NCI-H446 treated with DMSO at 0.1 percent for 48 hours (cell line): ENCODE measurements at places on chromosomes 3 and 15.
A peak's percentile ranks its signal among the peaks of the same experiment; 100 is the strongest.

GRCh38 chr3:191761906-191762305, 300.9 kb downstream of the PYDC2 start:
- DNase-seq: peak; percentile 39

GRCh38 chr3:187594272-187594671, 75.9 kb downstream of the SST start:
- DNase-seq: no peak

- no peak for DNase-seq
Observed at GRCh38 chr3:44323341-44323955, 15.1 kb upstream of the TCAIM start.

- no peak for DNase-seq
Observed at GRCh38 chr3:44571024-44571423, 13.7 kb upstream of the ZNF660 start.

- no peak for DNase-seq
Observed at GRCh38 chr3:148230473-148230872, 467.2 kb upstream of the AGTR1 start.

DNA sequence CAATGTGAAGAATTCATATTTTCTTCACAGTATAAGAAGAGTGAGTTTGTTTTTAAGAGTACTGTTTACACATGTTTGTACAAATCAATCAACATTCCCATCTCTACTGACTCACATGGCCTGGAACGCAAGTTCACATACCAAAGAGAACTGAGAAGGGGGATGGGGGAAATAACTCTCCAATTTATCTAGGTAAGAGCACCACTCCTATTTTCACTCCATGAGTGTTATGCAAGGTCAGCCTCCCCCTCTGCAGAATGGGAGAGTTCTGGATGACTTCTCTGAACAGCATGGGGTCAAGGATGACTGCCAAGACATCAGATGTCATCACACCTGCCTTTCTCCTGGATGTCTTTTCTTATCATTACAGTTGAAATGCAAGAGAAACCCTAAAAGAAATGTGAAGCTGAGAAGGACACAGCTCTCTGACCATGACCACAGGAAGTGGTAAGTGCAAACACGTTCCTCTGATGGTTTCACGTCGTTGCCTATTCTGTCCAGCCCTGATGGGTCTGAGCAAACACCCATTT, 95.2 kb downstream of the SEMA6D start:
- no peak for DNase-seq

DNA sequence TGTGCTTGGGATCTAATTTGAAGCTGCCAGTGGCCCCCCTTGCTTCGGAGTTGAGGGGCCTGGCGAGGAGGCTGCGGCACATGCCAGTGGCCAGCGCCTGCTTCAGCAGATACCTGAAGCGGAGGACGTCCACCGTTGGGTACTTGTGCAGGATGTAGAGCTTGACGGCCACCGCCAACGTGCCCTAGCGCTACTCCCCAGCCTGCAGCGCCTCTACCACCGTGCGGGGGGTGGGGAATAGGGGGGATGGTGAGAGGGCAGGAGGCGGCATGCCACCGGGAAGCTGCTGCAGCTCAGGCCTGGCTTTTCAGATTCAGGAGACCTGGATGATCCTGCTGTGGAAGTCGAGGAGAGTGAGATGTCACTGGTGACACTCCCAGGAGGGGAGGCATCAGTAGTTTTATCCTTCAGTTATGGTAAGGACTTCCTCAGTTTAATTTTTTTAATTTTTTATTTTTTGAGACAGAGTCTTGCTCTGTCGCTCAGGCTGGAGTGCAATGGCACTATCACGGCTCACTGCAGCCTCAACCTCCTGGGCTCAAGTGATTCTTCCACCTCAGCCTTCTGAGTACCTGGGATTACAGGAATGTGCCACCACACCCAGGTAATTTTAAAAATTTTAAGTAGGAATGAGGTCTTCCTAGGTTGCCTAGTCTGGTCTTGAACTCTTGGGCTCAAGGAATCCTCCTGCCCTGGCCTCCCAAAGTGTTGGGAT, 150.6 kb upstream of the FRMD4B start:
- DNase-seq: no peak

DNA sequence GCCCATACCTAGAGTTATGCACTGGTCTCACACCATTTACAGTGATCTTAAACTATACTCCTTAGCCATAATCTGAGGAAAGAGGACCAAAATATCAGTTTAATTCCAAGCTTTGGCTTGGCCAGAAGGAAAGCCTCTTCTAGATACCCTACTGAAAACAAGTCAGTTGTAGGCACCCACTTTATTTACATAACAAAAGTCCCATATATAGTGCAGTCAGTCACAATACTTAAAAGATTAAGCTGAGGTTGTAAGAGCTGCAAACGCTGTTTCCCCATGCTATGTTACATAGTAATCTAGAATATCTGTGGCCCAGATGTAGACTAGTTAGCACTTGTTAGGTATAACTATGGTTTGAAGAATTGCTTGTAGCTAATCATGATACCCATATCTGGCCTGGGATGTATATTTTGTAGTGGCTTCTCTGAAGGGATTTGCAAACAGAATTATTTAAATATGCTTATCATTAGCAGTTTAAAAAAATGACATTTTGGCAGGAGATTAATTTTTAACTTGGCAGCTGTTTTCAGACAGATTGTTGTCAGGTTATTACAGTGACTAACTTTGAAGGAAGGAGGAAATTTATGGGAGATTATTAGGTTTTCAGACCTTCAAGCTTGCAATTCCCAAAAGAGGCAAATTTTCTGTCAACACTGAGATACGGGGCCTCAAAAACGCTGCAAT, 160.4 kb upstream of the SLC2A2 start:
- peak; percentile 73 for DNase-seq

- no peak for DNase-seq
Observed at GRCh38 chr3:185325946-185326791, 36.8 kb upstream of the MAP3K13 start.

DNA sequence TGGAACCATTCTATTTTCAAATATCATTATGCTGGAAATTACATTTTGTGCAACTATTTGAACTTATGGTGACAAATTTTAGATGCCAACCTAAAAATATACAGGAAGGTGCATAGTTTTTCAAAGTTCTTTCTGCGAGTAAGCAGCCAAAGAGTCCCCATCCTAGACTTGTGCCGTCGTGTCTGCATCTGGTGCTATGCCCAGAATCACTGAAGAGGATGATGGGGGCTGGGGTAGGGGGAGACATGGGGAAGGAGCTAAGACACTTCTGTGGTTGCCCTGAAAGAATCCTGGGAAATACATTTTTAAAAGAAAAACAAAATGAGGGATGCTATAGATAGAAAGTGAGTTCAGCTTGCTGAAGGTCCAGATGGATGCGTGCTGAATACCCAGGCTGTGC, 21.2 kb upstream of the FAM81A start:
- no peak for DNase-seq

- DNase-seq: no peak
Observed at GRCh38 chr3:54960082-54960481, 32.2 kb upstream of the LRTM1 start.

DNA sequence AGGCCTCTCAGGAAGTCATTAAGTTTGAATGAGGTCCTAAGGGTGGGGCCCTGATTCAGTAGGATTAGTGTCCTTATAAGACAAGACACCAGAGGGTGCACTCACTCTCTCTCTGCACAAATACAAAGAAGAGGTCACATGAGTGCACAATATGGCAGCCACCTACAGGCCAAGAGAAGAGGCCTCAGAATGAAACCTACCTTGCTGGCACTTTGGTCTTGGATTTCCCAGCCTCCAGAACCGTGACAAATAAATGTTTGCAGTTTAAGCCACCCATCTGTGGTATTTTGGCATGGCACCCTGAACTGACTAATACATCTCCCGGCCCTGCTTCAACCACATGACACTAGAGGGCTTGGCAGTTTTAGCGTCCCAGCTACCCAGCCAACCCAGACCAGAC, 73.9 kb upstream of the CHRNB4 start:
- peak; percentile 7 for DNase-seq

DNA sequence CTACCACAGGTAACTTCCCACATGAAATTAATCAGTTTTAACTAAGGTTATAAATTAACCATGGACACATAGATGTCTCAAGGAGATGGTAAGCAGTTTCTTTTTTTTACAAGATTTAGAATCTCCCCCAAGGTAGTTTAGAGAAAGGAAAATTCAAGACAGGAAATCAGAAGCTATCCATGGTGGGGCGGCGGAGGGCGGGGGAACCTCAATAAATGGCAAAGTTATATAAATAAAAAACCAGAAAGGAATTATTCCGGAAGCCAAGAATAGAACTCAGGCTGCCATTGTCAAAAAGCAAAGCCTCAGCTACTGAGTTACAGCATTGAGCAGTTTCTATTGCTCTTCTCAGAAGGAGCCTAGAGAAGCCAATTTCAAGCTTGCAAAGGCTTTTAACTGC, 172.1 kb upstream of the SMAD3 start:
- no peak for DNase-seq

DNA sequence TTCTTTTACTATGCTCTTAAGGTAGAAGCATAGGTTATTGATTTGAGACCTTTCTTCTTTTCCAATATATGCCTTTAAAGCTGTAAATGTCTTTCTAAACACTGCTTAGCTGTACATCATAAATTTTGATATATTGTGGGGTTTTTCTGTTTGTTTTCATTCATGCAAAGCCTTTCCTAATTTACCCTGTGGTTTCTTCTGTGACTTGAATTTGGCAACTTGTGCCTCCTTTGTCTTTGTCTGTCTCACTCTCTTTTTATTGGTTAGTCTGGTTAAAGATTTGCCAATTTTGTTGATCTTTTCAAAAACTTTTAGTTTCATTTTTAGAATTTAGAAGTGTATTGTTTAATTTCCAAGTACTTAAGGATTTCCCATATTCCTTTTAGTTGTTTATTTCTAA, 343.1 kb downstream of the OXSM start:
- DNase-seq: no peak

DNA sequence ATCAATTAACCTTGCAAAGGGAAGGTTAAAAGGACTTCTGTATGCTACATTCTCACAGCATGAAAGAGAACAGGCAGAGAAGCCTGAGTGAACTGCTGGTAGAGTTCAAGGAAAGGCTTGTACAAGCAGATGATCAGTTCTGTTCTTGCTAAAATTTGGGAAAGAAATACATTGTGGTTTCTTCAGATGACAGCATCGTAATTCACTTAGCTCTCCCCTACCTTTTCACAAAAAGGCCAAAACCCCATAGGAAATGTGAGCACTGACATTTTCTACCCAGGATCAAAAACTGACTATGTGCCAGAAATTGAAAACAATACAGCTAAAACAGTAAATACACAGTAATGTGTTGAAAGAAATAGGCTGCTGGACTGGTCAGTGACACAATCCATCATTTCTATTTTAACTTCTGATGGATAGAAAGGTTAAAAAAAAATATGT, 216.4 kb downstream of the DPH6 start:
- no peak for DNase-seq

GRCh38 chr3:171195686-171196085, 169.2 kb upstream of the SLC2A2 start:
- DNase-seq: no peak

DNA sequence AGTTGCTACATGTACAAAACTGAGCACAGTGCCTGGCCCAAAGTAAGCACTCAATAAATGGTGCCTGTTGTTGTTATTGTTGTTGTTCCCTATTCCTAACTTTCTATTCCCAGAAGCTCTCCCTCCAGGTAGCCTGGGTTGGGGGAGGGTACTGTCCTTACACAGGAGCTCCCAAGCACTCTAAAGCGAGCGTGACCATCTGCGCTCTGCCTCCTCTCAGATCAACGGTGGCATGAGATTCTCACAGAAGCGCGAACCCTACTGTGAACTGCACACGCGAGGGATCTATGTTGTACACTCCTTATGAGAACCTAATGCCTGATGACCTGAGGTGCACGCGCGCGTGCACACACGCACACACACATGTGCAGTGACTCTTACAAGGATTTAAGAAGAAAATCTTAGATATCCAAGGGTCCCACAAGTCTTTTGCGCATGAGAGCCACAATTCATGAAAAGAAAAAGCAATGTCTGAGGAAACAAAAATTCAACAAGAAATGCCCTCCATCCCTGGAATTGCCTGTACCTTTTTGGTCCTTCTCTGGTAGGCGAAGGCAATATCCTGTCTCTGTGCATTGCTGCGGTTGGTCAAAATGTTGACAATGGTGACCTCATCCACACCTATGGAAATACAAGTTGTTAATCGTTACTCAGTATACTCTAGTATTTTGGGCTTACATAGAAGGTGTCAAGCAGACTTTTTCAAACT, 33.7 kb downstream of the ANXA2 start:
- DNase-seq: no peak

GRCh38 chr3:100209169-100209568, 51.6 kb upstream of the TBC1D23 start:
- DNase-seq: no peak
